ENCODE measurements at places on chromosomes 6 and 20. TPM values are rescaled to one million over a fixed set of nuclear protein-coding genes. Genes with fewer than 3 reads are reported as not detected.

DNA sequence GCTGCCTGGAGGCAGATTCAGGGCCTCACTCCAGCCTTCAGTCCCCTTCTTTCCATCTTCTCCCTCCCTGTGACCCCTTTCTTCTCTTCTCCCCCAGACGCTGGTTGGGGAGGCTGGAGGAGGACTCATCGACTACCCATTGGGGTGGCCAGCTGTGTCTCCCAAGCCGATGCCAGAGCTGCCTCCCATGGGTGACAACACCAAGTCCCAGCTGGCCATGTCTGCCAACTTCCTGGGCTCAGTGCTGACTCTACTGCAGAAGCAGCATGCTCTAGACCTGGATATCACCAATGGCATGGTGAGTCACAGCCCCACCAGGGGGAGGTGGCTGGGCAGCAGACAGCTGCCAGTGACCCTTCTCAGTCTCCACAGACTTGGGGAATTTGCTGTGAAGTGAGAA is 12.9 kb downstream of the BPIFB4 start:
- no peak for DNase-seq
- H3K27ac ChIP-seq: no peak overlapping the region
- no peaks in the 10 kb centered on the region for H3K36me3 ChIP-seq
- no peaks in the 10 kb centered on the region for H3K4me1 ChIP-seq

DNA sequence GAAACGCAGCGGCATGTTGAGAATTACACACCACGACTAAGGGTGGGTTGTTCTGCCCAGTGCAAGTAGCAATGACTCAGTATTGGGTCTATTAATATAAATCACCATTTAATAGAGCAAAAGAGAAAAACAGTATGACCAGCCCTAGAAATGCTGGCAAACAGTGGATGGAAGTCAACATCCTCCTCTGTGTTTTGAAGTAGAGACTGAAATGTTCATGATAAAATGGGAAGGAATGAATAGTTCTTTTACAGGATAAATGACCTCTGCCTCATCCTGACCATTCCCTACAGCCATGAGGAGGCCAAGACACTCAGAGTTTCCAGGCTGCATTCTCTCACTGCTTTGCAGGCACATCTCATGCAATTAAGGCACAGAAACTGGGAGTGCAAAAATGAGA is 111.8 kb downstream of the PSMB1 start:
- no peak overlapping the region for H3K27ac ChIP-seq
- H3K27me3 ChIP-seq: no peaks in the 10 kb centered on the region
- no peaks in the 10 kb centered on the region for H3K36me3 ChIP-seq

GRCh38 chr6:157838718-157839430 is 15.8 kb downstream of the SNX9 start:
- H3K36me3 ChIP-seq: peaks cover 5% of the 10 kb centered on the region
- DNase-seq: no peak
- H3K4me1 ChIP-seq: peaks cover 40% of the 10 kb centered on the region

GRCh38 chr20:64100566-64100888 is 6.8 kb downstream of the NPBWR2 start:
- no peaks in the 10 kb centered on the region for H3K4me1 ChIP-seq
- H3K27ac ChIP-seq: no peak overlapping the region
- peaks cover 35% of the 10 kb centered on the region for H3K27me3 ChIP-seq
- H3K36me3 ChIP-seq: no peaks in the 10 kb centered on the region

The GJA10 gene
- not detected for total RNA-seq

The ZKSCAN8 gene
- total RNA-seq: 27.9 TPM

Measured in MCF 10A (cell line).